ENCODE measurements at places on chromosomes 12 and 14. TPM values are rescaled to one million over a fixed set of nuclear protein-coding genes. Genes with fewer than 3 reads are reported as not detected.

DHRS2 gene
- not detected for total RNA-seq

KRT78 gene
- total RNA-seq: not detected

NANOG gene
- total RNA-seq: not detected

SLCO1B1 gene
- total RNA-seq: not detected

RFX4 gene
- total RNA-seq: not detected

RHEBL1 gene
- 3.4 TPM for total RNA-seq

TSHR gene
- total RNA-seq: not detected

E2F7 gene
- total RNA-seq: 5.2 TPM

KCNH3 gene
- 0.35 TPM for total RNA-seq

CMA1 gene
- not detected for total RNA-seq

TMEM116 gene
- total RNA-seq: 4.0 TPM

EIF5 gene
- total RNA-seq: 191 TPM

RPGRIP1 gene
- not detected for total RNA-seq

TEX22 gene
- total RNA-seq: 0.35 TPM

NPFF gene
- total RNA-seq: not detected

KRT73 gene
- not detected for total RNA-seq

Measured in myometrial cell (primary cell).